ENCODE measurements at places on chromosomes 7 and 10.

- DNase-seq, result no peak
These were observed 286.0 kb downstream of the TWIST1 start for GRCh38 chr7:18831419-18831818.

DNA sequence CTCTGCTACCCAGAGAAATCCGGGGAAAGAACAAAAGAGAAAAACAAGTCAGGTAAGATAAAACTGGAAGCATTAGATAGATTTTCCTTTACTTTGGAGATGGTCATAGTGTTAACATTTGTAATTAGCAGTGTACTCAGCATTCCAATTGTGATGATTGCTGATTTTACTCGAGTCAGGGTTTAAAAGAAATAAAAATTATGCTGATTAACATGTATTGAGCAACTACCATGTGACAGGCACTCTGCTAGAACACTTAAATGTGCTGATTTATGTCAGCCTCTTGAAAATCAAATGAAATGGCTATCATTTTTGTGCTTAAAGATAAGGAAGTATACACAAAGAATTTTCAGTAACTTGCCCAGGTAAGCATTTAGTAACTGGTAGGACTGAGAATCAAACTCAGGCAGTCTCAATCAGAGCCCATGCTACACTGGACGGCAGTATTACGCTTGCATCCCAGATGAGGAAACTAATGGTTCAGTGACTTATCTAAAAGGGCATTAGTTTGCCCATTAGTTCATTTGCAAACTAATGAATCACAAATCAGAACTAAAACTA, 735.1 kb upstream of the SORCS1 start:
- no peak for DNase-seq

DNA sequence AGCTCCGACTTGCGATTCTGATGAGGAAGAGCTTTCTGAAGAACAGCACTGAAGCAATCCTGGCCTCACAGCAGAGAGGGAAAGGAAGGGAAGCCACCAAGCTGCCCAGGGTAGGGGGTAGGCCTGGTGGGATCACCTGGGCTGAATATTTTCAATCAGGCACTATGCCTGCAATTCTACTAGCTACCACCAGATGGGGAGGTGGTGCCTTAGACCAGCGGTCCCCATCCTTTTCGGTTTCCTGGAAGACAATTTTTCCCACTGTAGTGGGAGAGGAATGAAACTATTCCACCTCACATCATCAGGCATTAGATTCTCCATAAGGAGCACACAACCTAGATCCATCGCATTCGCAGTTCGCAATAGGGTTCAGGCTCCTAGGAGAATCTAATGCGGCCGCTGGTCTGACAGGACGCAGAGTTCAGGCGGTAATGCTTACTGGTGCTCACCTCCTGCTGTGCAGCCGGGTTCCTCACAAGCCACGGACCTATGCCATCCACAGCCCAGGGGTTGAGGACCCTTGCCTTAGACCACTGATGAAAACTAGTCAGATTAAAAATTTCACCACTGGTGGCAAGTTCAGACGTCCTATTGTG, 2.7 kb downstream of the LRRC20 start:
- DNase-seq, result no peak

- DNase-seq, result no peak
These were observed 17.0 kb downstream of the STAM start for GRCh38 chr10:17660921-17661320.

GRCh38 chr10:34333513-34333912, 481.6 kb downstream of the PARD3 start:
- DNase-seq, result no peak

GRCh38 chr10:127310923-127311322, 114.5 kb upstream of the INSYN2A start:
- DNase-seq, result no peak

DNA sequence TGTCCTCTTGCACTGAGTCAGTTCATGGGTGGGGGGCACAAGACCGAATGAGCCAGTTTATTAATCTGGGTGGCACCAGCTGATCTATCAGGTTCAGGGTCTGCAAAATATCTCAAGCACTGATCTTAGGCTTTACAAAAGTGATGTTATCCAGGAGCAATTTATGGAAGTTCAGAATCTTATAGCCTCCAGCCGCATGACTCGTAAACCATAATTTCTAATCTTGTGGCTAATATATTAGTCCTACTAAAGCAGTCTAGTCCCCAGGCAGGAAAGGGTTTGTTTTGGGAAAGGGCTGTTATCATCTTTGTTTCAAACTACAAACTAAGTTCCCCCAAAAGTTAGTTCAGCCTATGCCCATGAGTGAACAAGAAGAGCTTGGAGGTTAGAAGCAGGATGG, 33.9 kb downstream of the AKR1C8 start:
- DNase-seq, result no peak

- no peak for DNase-seq
These were observed 117.4 kb downstream of the CABCOCO1 start for GRCh38 chr10:61779950-61780659.

DNA sequence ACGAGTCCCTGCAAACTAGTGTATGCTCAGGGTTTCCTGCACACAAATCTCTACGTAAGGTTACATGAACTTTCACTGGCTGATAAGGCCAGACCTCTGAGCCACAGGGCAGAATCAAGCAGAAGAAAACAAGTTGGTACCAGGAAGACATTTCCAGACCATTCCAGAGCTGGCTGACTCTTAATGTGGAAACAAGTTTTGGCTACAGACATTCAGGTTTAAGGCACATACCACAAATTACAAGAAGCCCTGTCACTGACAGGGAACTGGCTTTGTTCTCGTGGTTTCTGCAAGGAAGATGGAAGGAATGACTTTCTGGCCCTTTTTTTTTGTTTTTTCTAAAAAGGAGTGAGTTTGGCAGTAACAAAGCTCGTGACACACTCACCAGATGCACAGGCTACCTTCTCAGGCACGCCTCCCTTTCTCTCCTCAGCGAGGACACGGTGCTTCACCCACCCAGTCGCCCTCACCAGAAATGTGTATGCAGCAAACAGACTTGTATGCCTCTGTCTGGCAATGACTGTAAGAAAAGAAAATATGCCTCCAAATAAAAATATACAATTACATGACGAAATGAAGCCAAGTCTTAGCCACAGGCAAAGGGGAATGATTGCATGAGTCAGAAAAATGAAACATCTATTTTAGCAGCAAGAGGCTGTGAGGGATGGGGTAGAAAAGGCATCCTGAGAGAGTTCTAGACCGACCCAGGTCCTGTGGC, 22.6 kb downstream of the PLAC9 start:
- no peak for DNase-seq

- no peak for DNase-seq
These were observed 29.7 kb downstream of the VIPR2 start for GRCh38 chr7:159114981-159115380.

DNA sequence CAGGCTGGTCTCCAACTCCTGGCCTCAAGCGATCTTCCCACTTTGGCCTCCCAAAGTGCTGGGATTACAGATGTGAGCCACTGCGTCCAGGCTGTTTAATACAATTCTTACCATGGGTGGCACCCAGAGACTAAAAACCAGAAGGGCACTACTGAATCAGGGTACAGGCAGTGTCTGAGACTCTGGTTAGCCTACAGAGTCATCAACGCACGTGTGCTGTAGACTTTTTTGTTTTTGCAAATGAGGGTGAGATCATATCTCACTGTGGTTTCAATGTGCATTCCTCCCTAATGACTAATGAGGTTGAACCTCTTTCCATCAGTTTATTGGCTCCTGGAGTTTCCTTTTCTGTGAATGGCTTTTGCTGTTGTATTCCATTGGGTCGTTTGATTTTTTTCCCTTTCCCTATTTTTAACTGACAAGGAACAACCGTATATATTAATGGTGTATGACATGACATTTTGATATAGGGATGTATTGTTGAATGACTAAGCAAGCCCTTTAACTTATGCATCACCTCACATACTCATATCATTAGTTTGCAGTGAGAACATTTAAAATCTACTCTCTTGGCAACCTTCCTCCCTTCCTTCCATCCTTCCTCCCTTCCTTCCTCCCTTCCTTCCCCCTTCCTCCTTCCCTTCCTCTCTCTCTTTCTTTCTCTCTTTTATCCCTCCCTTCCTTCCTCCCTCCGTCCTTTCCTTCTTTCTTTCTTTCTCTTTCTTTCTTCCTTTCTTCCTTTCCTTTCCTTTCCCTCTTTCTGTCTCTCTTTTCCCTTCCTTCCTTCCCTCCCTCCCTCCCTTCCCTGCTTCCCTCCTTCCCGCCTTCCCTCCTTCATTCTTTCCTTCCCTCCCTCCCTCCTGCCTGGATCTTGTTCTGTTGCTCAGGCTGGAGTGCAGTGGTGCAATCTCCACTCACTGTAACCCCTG, 9.3 kb upstream of the TMEM270 start:
- no peak for DNase-seq

GRCh38 chr7:36809510-36809909, 85.2 kb upstream of the AOAH start:
- DNase-seq, result no peak

GRCh38 chr10:3094609-3095036, 27.3 kb downstream of the PFKP start:
- no peak for DNase-seq

DNA sequence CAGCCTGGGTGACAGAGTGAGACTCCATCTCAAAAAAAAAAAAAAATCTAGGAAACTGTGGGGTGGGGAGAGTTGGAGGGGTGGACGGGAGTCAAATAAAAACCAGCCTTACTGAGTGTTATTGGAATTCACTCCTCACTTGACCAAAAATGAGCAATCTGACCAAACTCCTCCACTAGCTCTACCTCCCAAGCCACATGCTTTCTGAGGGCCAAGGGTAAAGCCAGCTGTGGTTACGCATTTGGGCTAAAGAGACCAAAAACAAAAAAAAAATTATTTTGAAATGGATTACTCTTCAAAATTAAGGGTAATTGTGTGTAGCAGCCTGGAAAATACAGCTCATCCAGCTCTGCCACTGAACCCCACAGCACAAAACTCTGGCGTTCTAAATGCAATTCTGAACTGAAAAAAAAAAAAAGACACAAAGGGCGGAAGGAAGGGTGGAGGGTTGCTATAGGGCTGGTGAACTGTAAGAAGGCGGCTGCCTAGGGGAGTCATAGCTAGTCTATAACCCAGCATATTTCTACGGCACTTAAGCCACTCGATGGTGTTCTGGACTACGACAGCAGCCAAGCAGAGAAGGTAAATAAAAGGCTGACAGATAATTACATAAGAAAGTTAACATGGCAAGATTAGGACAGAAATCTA, 7.8 kb downstream of the ELMO1 start:
- DNase-seq, result no peak

GRCh38 chr10:34717429-34717828, 97.7 kb downstream of the PARD3 start:
- no peak for DNase-seq

- no peak for DNase-seq
These were observed 112.6 kb downstream of the PRKAG2 start for GRCh38 chr7:151764056-151764920.

- no peak for DNase-seq
These were observed 87.3 kb upstream of the NAMPT start for GRCh38 chr7:106372126-106372525.

DNA sequence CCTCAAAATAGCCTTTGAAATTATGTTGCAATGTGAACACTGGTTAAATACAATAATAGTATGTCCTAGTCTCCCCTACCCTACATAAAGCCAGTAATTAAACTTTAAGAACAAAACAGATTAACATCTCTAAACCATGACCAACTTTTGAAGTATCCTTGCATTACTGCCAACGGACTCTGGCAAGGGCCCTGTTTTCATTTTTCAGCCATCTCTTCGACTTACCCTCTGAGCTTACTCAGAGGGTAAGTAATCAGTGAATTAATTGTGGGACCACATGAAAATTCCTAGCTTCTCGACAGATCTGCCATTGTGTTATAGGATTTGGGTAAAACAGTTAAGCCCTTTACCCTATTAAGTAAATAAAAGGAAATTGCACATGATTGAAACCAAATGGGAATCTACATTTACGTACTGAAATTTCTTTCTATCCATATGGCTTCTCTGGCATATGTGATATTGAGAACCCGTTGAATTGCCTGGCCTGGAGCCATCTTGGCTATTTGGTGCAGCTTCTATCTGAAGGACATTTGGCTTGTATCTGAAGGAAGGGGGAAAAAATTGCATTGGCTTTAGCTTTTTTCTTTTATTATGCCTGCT, 39.6 kb downstream of the DYNC1I1 start:
- no peak for DNase-seq

- DNase-seq, result no peak
These were observed 103.9 kb downstream of the PPP1R9A start for GRCh38 chr7:95011146-95011928.

- DNase-seq, result peak; percentile 43
These were observed 11.3 kb downstream of the CPA2 start for GRCh38 chr7:130277763-130278643.

DNA sequence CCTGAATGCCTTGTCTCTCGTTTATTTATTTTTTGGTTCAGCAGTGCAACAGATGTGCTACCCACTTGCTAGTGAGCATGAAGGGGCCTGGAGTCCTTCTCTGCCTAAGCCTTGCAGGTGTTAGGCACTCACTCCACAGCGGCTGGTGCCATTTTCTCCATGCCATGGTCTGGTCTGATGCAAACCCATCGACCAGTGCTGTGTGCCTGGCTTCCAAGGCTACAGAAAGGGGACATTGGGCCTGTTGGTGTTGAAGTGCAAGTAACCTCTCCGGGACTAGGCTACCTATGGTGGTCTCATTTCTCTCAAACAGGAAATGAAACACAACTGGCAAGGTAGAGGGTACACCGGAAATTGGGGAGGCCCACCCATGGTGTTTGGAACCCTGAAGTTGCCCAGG, 198.1 kb downstream of the ADARB2 start:
- DNase-seq, result no peak

- DNase-seq, result no peak
These were observed at the start of gene MMRN2 for GRCh38 chr10:86957471-86958115. MMRN2 (minus strand) TSS chr10:86957615; CDS start chr10:86957541, 74 bp downstream.

GRCh38 chr7:135716677-135717238, 11.2 kb downstream of the SLC13A4 start:
- DNase-seq, result no peak

DNA sequence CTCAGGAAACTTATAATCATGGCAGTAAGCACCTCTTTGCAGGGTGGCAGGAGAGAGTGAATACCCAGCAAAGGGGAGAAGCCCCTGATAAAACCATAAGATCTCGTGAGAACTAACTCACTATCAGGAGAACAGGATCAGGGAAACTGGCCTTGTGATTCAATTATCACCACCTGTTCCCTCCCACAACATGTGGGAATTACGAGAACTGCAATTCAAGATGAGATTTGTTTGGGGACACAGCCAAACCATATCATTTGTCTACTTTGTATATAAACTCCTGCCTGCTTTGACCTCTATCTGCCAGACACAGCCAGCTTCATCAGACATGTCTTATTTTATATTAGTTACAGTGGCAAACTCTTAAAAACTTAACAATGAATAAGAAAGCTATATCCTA, 50.4 kb downstream of the ARMC3 start:
- DNase-seq, result no peak

DNA sequence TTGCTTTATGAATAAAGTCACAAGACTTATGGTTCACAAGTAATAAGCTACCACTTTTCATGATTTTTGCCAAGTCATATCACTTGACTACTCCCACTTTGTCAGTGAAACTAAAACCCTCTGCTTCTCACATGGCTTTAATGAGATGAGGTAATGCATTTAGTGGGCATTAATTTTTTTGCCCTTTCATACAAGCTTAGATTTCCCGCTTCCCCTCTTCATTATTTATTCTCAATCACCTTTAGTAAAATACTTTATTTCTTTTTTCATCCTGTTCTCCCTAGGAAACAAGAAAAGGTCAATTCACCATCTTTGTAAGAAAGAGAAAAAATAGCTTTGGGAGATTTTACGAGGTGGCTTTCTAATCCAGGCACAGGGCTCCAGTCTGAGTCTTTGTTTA, 109.6 kb upstream of the STARD3NL start:
- DNase-seq, result no peak

- DNase-seq, result peak; percentile 10
These were observed 101.6 kb downstream of the CCSER2 start for GRCh38 chr10:84429926-84430520.

- DNase-seq, result no peak
These were observed 283.2 kb downstream of the WDR37 start for GRCh38 chr10:1339396-1339795.

All from anterior cingulate cortex (tissue), 58 donors.